ENCODE measurements at places on chromosomes 13 and 19.
A peak's percentile ranks its signal among the peaks of the same experiment; 100 is the strongest.

DNA sequence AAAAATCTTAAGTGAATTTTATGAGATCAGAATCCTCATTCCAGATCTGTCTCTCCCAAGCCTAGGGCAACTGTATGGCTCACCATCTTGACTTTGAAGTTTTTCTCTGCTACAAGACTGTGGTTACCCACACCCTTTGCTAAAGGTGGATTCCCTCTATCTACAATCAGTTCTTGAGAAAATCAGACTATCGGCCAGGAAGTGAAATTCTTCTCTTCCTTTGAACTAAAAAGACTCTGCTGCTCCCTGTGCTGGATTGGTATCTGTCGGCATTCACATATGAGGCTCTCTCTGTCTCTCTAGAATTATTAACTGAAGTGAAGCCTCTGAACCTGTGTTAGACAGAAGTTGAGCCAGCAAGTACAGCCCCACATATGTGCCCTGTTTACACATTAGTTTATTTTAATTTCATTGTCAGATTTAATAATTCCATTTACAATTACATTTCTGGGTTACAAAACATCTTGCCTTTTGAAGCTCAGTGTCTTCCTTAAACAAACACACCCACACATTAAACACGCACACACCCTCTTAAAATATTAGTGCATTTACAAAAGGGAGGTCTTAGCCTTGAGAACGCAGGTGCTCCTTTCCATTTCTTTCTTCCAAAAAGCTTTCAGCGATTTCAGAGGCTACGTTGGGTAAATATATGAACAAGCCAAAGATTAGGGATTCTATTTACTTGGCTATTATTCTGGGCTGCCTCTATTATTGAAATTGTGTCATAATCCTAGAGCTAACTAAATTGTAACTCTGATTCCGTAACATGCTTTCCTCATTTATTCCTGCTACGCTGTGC, 145.7 kb downstream of the MIPEP start:
- DNase-seq: no peak
- H3K27me3 ChIP-seq: no peaks in the 10 kb centered on the region
- no peak overlapping the region for H3K4me3 ChIP-seq
- peaks cover 25% of the 10 kb centered on the region for H3K4me1 ChIP-seq
- H3K36me3 ChIP-seq: peaks cover 8% of the 10 kb centered on the region

GRCh38 chr19:48363500-48363809, 285 bp downstream of the TMEM143 start:
- H3K27me3 ChIP-seq: peaks cover 4% of the 10 kb centered on the region
- H3K36me3 ChIP-seq: peaks cover 6% of the 10 kb centered on the region
- peak overlapping the region; percentile 99 for H3K27ac ChIP-seq
- no peak for DNase-seq

DNA sequence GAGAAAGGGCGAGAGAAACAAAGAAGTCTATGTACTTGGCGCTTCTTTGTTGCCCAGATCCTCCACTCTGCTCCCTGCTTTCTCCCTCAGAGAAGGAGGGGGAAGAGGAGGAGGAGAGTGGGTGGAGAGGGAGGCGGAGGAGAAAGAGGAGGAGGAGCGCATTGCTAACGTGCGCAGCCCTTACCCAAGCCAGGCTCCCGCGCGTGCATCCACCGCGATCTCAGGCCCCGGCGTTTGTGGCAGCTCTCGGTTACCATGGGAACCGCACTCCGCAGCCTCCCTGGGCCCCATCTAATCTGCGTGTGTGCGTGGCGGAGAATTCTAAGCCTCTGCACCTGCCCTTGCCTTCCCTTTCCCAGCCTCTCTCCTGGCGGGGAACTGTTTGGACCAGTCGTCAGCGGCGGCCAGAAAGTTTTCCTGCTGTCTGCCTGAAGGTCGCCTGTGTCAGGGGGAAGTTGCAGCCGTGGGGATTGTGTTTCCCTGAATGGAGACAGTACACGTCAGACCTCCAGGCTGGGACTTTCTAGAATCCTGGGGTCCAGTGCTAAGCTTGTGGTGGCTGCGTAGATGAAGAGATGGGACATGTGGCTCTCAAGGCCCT, at the start of gene ERICH6B:
Gene ERICH6B (minus strand): TSS at position 239 of the 601 bp plus-strand sequence. CDS start 18,734 bp downstream, outside the sequence.
- H3K4me1 ChIP-seq: no peaks in the 10 kb centered on the region
- peak; percentile 7 for DNase-seq
- H3K27me3 ChIP-seq: peaks cover 69% of the 10 kb centered on the region

GRCh38 chr13:29901710-29902631, 51.6 kb upstream of the UBL3 start:
- no peaks in the 10 kb centered on the region for H3K36me3 ChIP-seq
- DNase-seq: peak; percentile 20
- H3K27me3 ChIP-seq: no peaks in the 10 kb centered on the region
- peaks cover 15% of the 10 kb centered on the region for H3K4me1 ChIP-seq
- H3K27ac ChIP-seq: no peak overlapping the region

- no peaks in the 10 kb centered on the region for H3K36me3 ChIP-seq
Observed at GRCh38 chr13:76473552-76474134, 412.6 kb downstream of the KCTD12 start.

DNA sequence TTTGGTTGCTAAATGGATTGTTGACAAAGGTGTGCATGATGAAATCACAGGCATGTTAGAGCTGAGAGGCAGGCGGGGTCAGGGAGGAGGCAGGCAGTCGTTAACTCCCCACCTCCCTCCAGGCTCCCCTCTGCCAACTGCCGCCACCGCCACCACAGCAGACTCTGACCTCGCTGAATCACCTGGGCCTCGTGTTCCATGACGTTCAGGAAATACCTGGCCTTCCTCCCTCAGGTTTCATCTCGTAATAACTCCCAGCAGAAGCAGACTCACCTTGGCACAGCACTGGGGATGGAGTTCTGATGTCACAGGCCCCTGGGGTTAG, 198.5 kb downstream of the KATNAL1 start:
- H3K36me3 ChIP-seq: no peaks in the 10 kb centered on the region
- H3K4me3 ChIP-seq: no peak overlapping the region
- peaks cover 4% of the 10 kb centered on the region for H3K27me3 ChIP-seq
- H3K27ac ChIP-seq: no peak overlapping the region

Measured in activated naive CD8-positive, alpha-beta T cell treated with anti-CD3 and anti-CD28 coated beads, Interleukin-2, amount 50 U/mL, for 24 hours (primary cell).